ENCODE measurements at places on chromosomes 16 and 17. TPM values are rescaled to one million over a fixed set of nuclear protein-coding genes. Genes with fewer than 3 reads are reported as not detected.

Gene CBX1
- total RNA-seq: 46.1 TPM

Gene CCL4L2
- total RNA-seq: not detected

Gene HLF
- total RNA-seq: 6.6 TPM

Gene SEPTIN12
- not detected for total RNA-seq

Gene MTMR4
- 28.5 TPM for total RNA-seq

Gene HBQ1
- total RNA-seq: not detected

Gene MYH8
- total RNA-seq: not detected

Gene SCRN2
- total RNA-seq: 13.3 TPM

Gene RASL10B
- total RNA-seq: 1.1 TPM

Gene DOK4
- total RNA-seq: 29.2 TPM

Gene RNF222
- total RNA-seq: not detected

Gene KRTAP3-1
- not detected for total RNA-seq

Gene COQ7
- total RNA-seq: 22.4 TPM

Gene WNT9B
- total RNA-seq: 7.5 TPM

Gene BCL6B
- 29.7 TPM for total RNA-seq

Gene DYNLRB2
- total RNA-seq: not detected

Gene SEZ6L2
- total RNA-seq: 0.86 TPM

Gene RHBDL3
- not detected for total RNA-seq

Gene ATP1B2
- total RNA-seq: 2.2 TPM

Gene SPN
- total RNA-seq: 3.7 TPM

Gene ADAD2
- total RNA-seq: not detected

Gene ITPRIPL2
- 106 TPM for total RNA-seq

Gene C1QTNF8
- not detected for total RNA-seq

Gene MPV17L
- total RNA-seq: 7.0 TPM

Gene FAM117A
- total RNA-seq: 11.1 TPM

Gene NPIPA7
- total RNA-seq: 4.5 TPM

Gene TMED6
- total RNA-seq: 0.51 TPM

Gene GLTPD2
- not detected for total RNA-seq

Gene CACNG5
- total RNA-seq: not detected

Gene CYGB
- 24.5 TPM for total RNA-seq

Gene WNK4
- not detected for total RNA-seq

Gene PKMYT1
- total RNA-seq: 1.6 TPM

Gene WNT3
- 0.32 TPM for total RNA-seq

Gene PTX4
- total RNA-seq: 0.14 TPM

Gene SLC13A5
- total RNA-seq: 0.10 TPM

Gene DLX4
- 0.19 TPM for total RNA-seq

Gene WFDC1
- total RNA-seq: 93.6 TPM

Gene TNFRSF17
- not detected for total RNA-seq

Gene ASGR1
- total RNA-seq: 1.2 TPM
